ENCODE measurements at places on chromosomes 6 and 20.

DNA sequence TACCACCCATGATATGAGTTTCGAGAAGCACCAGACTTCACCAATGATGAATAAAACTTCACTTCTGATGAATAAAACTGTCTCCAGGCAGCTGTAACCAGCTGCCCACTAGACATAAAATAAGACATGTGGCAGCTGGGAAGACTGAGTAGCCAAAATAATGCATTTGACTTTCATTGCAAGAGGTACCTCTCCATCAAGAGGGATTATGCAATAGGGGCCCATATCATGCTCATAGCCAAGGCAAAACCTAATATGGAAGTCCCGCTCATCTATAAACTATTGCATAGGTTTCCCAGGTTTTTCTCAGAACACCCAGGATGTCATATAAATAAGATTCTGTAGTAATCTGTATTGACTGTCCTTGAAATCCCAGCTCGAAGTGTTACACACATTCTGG is 155.5 kb downstream of the SIM1 start:
- DNase-seq = no peak

- DNase-seq = no peak
Observed at GRCh38 chr6:19988555-19988954, 151.4 kb downstream of the ID4 start.

DNA sequence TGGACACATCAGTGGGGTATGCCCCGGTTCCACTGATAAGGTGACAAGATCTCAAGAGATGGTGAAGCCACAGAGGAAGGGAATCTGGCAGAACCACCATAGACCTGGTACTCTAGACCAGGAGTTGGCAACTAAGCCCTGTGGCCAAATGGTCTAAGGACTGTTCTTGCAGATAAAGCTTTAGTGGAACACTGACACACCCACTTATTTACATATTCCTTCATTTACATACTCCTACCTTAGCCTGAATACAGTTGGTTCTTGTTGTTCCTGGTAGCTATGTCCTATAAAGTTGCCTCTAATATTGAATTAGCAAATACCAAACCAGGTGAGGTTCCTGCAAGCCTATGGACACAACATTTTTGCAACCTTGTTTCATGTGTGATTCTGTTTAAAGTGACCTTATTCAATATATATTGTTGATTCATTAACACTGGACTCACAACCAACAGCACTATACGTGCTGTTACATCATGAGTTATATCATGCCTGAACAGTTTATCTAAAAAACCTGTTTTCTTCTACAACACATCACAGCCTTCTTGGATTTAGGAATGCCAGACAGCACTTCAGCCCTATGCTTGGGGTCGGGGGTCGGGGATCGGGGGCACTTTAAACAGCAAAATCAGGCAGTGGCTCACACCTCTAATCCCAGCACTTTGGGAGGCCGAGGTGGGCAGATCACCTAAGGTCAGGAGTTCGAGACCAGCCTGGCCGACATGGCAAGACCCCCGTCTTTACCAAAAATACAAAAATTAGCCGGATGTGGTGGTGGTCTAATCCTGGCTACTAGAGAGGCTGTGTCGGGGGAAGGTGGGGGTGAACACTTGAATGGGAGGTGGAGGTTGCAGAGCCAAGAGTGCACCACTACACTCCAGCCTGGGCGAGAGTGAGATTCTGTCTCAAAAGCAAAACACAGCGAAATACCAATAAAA is 2.5 kb downstream of the CCDC167 start:
- no peak for DNase-seq

- DNase-seq = no peak
Observed at GRCh38 chr6:37558168-37558567, 58.5 kb upstream of the CCDC167 start.

DNA sequence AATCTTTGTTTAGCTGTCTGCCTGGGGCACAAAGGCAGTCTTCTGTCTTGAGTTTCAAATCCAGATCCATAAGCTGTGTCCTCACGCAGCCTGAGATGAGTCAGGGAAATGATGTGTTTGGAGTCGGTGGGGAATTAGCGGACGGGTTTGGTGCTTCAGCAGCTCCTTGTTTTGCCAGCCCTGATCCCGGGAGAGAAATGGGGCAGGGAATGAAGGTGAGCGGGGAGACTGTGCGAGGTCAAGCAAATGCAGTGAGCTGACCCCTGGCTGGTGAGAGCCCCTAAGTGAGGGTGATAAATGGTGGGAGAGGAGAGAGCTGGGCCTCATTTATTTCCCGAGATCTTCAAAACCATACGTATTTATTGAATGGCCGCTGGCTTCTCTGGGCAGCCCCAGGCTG is 21.6 kb downstream of the DUSP22 start:
- no peak for DNase-seq

Measured in vagina (tissue), 2 donors.